ENCODE measurements at places on chromosomes 1 and 21. TPM values are rescaled to one million over a fixed set of nuclear protein-coding genes. Genes with fewer than 3 reads are reported as not detected.

GRCh38 chr1:164794356-164794755 lies 235.4 kb downstream of the PBX1 start:
- H3K27me3 ChIP-seq: no peaks in the 10 kb centered on the region
- 0 out of 2 replicates have a peak, but pooled peaks cover 4% of the 10 kb centered on the region for H3K4me1 ChIP-seq
- H3K4me3 ChIP-seq: no peak overlapping the region
- H3K27ac ChIP-seq: peak overlapping the region; percentile 57

- DNase-seq: no peak
- no peak within 1 kb of the TSS for H3K4me3 ChIP-seq
- H3K4me1 ChIP-seq: peaks cover 9% of the 10 kb centered on the region
- H3K27ac ChIP-seq: no peak within 1 kb of the TSS
Measured at GRCh38 chr1:46174448-46175231, at the start of gene TSPAN1. Gene TSPAN1, plus strand, starts transcription at chr1:46175087. Its CDS starts 6,021 bp downstream, at chr1:46181108.

- H3K27me3 ChIP-seq: peaks cover 12% of the 10 kb centered on the region
- no peak overlapping the region for H3K4me3 ChIP-seq
- DNase-seq: no peak
- H3K4me1 ChIP-seq: no peaks in the 10 kb centered on the region
Measured at GRCh38 chr1:211507365-211507764, 15.4 kb upstream of the RD3 start.

DNA sequence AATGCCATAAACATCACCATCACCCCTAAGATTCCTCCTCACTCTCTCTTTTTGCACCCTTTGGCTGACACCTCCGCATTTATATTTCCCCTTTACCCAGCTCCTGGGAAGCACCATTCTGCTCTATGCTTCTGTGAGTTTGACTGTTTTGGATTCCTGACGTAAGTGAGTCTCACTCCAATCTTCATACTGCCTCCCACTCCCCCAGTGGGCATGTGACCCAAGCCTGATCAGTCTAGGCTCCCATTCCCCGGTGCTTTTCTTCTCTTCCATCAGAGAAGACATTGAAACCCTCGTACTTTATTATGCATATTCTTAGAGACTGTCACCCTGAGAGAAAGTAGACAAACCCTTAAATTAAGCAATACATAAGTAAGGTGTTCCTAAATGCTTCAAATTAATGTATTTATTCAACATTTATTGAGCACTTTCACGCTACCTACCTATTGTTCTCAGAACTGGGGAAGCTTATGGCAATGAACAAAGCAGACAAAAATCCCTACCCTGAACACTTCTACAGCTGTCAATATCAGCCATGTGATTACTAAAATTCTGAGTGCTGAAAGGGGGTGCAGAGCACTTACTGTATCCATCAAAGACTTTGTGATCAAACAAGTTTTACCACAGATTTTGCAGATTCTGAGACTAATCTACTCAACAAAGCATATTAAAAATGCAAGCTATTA lies 43.4 kb upstream of the DIPK1A start:
- no peak overlapping the region for H3K4me3 ChIP-seq
- no peak for DNase-seq
- H3K36me3 ChIP-seq: no peaks in the 10 kb centered on the region
- H3K4me1 ChIP-seq: no peaks in the 10 kb centered on the region
- no peak overlapping the region for H3K27ac ChIP-seq

- no peaks in the 10 kb centered on the region for H3K27me3 ChIP-seq
- H3K36me3 ChIP-seq: no peaks in the 10 kb centered on the region
- H3K27ac ChIP-seq: no peak overlapping the region
- H3K4me1 ChIP-seq: no peaks in the 10 kb centered on the region
- no peak for DNase-seq
Measured at GRCh38 chr1:19695772-19696171, 31.1 kb downstream of the HTR6 start.

GRCh38 chr1:26340047-26340481 lies 13.9 kb downstream of the CRYBG2 start:
- no peak for DNase-seq
- H3K27ac ChIP-seq: no peak overlapping the region
- no peak overlapping the region for H3K4me3 ChIP-seq
- no peaks in the 10 kb centered on the region for H3K4me1 ChIP-seq
- H3K27me3 ChIP-seq: peaks cover 13% of the 10 kb centered on the region

DNA sequence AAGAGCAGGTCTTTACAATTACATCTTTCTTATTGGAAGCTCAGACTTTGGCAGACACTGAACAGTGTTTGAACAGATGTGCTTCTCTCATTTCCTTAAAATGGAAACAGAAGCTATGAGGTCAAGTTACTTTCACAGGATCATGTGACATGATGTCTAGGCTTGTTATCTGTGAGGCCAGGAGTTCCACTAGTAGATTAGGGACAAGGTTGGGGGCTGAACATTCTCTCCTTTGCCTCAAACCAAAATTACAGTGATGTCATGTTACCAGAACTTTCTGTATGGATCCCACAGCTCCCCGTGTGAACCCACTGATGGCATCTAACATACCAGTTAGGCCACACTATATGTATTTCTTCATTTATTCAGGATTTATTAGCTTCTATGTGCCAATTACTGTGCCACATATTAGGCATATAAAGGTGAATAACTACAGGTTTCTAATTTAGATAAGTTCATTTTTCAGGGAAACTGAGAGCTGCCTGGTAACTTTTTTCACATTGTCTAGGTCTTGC lies 6.0 kb downstream of the DYNLT5 start:
- no peak overlapping the region for H3K4me3 ChIP-seq
- no peaks in the 10 kb centered on the region for H3K27me3 ChIP-seq
- DNase-seq: no peak

- no peaks in the 10 kb centered on the region for H3K36me3 ChIP-seq
Measured at GRCh38 chr1:79059341-79059740, 52.8 kb upstream of the ADGRL4 start.

GRCh38 chr1:214321705-214322453 lies 40.9 kb downstream of the SMYD2 start:
- no peak overlapping the region for H3K27ac ChIP-seq
- DNase-seq: no peak
- H3K4me1 ChIP-seq: no peaks in the 10 kb centered on the region
- peaks cover 6% of the 10 kb centered on the region for H3K36me3 ChIP-seq
- H3K27me3 ChIP-seq: no peaks in the 10 kb centered on the region

GRCh38 chr1:231512147-231512698 lies 16.2 kb upstream of the TSNAX start:
- H3K36me3 ChIP-seq: no peaks in the 10 kb centered on the region
- DNase-seq: no peak
- H3K27ac ChIP-seq: peak overlapping the region; percentile 34
- peaks cover 2% of the 10 kb centered on the region for H3K4me1 ChIP-seq
- no peaks in the 10 kb centered on the region for H3K27me3 ChIP-seq
- no peak overlapping the region for H3K4me3 ChIP-seq

DNA sequence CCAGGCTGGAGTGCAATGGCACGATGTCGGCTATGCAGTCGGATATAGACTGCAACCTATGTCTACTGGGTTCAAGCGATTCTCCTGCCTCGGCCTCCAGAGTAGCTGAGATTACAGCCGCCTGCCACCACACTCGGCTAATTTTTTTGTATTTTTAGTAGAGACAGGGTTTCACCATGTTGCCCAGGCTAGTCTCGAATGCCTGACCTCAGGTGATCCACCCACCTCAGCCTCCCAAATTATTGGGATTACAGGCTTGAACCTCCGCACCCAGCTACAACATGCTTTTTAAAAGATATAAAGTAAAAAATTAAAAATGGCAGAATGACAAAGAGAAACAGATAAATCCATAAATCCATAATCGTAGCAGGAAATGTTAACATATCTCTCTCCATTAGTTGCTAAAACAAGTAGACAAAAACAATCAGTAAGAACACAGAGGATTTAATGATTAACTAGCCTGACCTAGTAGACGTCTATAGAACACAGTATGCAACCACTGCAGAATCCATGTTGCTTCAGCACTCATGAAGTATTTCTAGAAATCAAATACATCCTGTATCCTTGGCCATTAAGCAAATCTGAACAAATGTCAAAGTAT lies 59.9 kb upstream of the SPOCD1 start:
- H3K36me3 ChIP-seq: no peaks in the 10 kb centered on the region
- no peaks in the 10 kb centered on the region for H3K4me1 ChIP-seq
- H3K27ac ChIP-seq: no peak overlapping the region
- no peak for DNase-seq

GRCh38 chr1:45141247-45142003 lies 65.0 kb downstream of the ZSWIM5 start:
- peaks cover 8% of the 10 kb centered on the region for H3K27me3 ChIP-seq
- no peak overlapping the region for H3K4me3 ChIP-seq
- no peaks in the 10 kb centered on the region for H3K36me3 ChIP-seq
- H3K4me1 ChIP-seq: no peaks in the 10 kb centered on the region

GRCh38 chr1:165816157-165816556 lies 11.3 kb upstream of the UCK2 start:
- no peaks in the 10 kb centered on the region for H3K36me3 ChIP-seq
- H3K27ac ChIP-seq: no peak overlapping the region
- no peaks in the 10 kb centered on the region for H3K27me3 ChIP-seq
- H3K4me1 ChIP-seq: no peaks in the 10 kb centered on the region

DNA sequence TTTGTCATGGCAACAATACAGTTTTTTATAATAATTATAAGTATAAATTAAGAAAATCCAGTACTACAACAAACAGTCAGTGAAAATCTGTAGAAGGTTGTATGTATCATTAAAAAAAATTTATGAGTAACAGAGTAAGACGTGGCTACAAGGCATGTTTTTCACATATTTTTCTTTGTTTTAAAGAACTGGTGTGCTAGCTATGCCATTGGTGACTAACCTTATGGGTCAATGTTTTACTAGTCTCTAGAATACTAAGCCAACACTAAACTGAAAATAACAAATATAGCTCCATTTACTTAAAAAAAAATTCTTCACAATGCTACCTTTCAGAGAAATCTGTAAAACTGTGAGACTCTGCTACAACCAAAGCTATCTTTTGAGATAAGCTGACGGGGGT lies 261.5 kb downstream of the ADGRL2 start:
- no peaks in the 10 kb centered on the region for H3K4me1 ChIP-seq
- H3K27ac ChIP-seq: no peak overlapping the region
- H3K4me3 ChIP-seq: no peak overlapping the region
- H3K27me3 ChIP-seq: no peaks in the 10 kb centered on the region

DNA sequence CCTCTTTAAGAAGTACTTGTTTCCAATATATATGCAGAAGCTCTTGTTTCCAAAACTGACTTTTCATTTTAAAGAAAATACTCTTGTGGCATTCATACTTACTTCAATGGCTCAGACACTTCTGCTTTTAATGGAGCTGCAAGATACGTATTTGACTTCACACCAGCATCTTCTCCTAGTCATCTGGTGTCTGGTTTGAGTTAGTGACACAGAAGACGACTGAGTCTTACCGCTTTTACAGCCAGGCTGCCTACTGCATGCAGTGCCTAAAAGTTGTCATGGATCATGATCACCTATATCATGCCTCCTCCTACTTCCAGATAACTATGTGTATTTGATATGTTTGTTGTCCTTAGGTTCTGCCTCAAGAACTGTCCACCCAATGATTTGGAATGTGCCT lies 185.9 kb downstream of the TPR start:
- no peaks in the 10 kb centered on the region for H3K27me3 ChIP-seq
- H3K4me3 ChIP-seq: no peak overlapping the region
- peak overlapping the region; percentile 97 for H3K27ac ChIP-seq
- DNase-seq: no peak
- no peaks in the 10 kb centered on the region for H3K36me3 ChIP-seq

DNA sequence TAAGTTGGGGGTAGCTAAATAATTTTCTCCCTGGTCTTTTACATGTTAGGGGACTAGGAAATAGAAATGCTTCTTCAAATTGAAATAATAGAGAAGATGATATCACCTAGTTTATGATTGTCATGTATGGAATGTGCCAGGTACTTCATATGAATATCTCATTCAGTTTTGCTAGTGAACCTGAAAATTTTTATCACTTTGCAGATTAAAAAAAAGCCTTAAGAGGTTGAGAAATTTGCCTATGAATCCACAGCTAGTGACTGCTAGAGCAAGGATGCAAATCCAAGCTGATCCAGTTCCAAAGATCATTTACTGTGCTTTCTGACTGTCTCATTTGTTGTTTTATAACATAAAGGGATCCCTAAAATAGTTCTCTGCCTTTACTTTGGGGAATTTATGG lies 24.7 kb downstream of the RNF2 start:
- DNase-seq: no peak
- no peaks in the 10 kb centered on the region for H3K27me3 ChIP-seq
- H3K4me1 ChIP-seq: peaks cover 4% of the 10 kb centered on the region
- peaks cover 10% of the 10 kb centered on the region for H3K36me3 ChIP-seq
- no peak overlapping the region for H3K4me3 ChIP-seq
- no peak overlapping the region for H3K27ac ChIP-seq

GRCh38 chr1:174626031-174627025 lies 178.6 kb downstream of the GPR52 start:
- H3K27me3 ChIP-seq: no peaks in the 10 kb centered on the region
- H3K4me1 ChIP-seq: no peaks in the 10 kb centered on the region
- no peak for DNase-seq
- H3K27ac ChIP-seq: no peak overlapping the region
- H3K36me3 ChIP-seq: no peaks in the 10 kb centered on the region

DNA sequence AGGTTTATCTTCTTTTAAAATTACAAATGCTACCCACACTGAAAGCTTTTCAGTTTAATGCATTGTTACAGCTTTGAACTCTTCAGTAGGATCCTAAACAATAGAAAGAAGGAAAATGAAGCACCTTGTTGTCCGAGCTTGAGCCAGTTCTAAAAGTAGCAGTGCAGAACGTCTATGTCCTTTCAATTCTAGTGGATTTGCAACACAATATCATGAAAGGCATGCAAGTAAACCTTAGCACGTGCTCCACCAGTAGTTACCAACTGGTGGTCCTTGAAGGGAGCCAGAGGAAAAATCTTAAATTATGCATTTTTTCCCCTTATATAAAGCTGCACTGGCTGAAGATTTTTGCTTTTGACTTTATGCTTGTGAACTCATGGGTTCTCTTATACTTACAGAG lies 208.2 kb downstream of the NFIA start:
- no peak for DNase-seq
- H3K27me3 ChIP-seq: no peaks in the 10 kb centered on the region
- no peak overlapping the region for H3K27ac ChIP-seq
- no peaks in the 10 kb centered on the region for H3K36me3 ChIP-seq

GRCh38 chr1:160432371-160432786 lies 32.0 kb downstream of the VANGL2 start:
- no peaks in the 10 kb centered on the region for H3K4me1 ChIP-seq
- DNase-seq: no peak
- 0 out of 2 replicates have a peak, but pooled peaks cover 9% of the 10 kb centered on the region for H3K27me3 ChIP-seq
- peaks cover 4% of the 10 kb centered on the region for H3K36me3 ChIP-seq
- no peak overlapping the region for H3K4me3 ChIP-seq

Gene CIART
- 4.4 TPM for polyA plus RNA-seq

Gene TTC34
- 0.16 TPM for polyA plus RNA-seq

Gene LGR6
- not detected for polyA plus RNA-seq

Gene PPFIA4
- polyA plus RNA-seq: 4.4 TPM

Gene SERTAD4
- 2.9 TPM for polyA plus RNA-seq

Gene GPR137B
- 4.9 TPM for polyA plus RNA-seq

Gene LDLRAD1
- polyA plus RNA-seq: not detected

Gene RNU1-4
- not detected for polyA plus RNA-seq
